Activated CD4-positive, alpha-beta T cell treated with anti-CD3 and anti-CD28 coated beads, Interleukin-2, amount 50 U/mL, for 1 hour (primary cell): ENCODE measurements at places on chromosomes 7 and 10.

DNA sequence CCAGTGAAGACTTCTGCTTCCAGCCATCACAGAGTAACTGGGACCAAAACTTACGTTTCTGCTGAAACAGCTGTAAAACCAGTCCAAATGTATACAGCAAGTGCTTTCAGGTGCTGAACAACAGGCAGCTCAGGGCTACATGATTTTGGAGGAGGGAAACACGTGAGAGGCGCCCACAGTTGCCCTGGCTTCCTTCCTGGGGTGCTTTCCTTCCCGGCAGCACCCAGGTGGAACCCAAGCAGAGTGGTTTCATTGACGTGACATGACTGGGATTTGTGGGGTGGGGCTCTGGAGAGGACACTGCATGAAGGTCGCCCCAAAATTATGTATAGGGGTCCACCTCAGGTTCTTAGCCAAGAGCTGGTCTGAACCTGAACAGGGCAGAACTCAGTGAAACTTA, 34.2 kb downstream of the IL2RA start:
- DNase-seq: no peak

- DNase-seq: no peak
These were observed 41.1 kb upstream of the PRKAR1B start for GRCh38 chr7:767941-768731.

GRCh38 chr10:3126741-3127346, 45.7 kb downstream of the PITRM1 start:
- no peak for DNase-seq

DNA sequence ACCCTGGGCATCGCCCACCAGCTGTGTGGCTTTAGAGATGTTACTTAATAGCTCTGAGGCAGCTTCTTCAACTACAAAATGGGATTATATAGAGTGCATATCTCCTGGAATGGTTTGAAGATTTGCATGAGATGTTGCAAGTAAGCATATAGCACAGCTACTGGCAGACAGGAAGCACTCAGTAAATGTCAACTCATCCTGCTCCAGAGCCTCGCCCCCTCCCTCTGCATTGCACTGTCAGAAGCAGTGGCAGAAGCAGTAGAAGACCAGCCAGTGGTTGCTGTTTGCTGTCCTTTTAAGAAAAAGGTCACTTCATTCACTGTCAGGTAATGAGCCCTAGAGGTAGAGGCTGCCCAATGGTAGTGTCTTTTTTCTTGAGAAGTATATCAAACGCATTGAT, 180.0 kb upstream of the GHITM start:
- no peak for DNase-seq

- peak; percentile 13 for DNase-seq
These were observed 41.8 kb upstream of the LRRC18 start for GRCh38 chr10:48981310-48981907.

DNA sequence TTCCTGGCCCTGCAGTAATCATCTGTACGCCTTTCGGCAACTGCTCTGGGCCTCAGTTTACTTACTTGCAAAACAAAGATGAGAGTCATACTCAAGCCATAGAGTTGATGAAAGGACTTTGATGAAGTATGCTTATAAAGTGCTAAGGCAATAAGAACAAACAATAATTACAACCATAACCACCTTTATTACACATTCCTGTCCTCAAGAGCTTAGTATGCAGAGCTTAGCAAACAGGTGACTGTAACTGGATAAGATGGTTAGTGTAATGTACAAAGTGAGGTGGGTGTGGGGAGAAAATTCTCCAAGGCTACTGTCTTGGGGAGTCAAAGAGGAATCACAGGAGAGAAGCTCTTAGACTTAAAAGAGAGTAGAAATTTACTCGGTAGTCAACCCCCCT, 117.0 kb upstream of the AFAP1L2 start:
- DNase-seq: no peak

- no peak for DNase-seq
These were observed 10.4 kb downstream of the HDAC9 start for GRCh38 chr7:18505870-18506460.

DNA sequence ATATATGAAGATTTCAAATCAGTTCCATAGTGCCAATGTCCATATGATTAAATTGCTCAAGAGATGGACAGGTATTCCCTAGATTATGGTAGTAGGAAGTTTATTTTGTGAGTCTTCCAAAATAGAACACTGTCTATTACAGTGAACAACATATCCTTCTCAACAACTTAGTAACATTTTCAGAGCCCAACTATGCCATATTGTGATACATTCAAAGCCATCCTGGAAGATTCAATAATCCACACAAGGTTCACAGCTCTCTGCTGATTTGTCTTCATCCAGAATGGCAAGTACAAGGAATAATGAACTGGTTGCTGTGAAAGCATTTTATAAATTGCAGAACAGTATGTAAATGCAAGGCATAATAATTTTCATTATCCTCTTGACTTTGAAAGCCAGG, 213.9 kb downstream of the CHRM2 start:
- DNase-seq: no peak

GRCh38 chr10:5447056-5447455, 34.7 kb downstream of the NET1 start:
- no peak for DNase-seq
